ENCODE measurements at places on chromosomes 16 and 17.
A peak's percentile ranks its signal among the peaks of the same experiment; 100 is the strongest.

DNA sequence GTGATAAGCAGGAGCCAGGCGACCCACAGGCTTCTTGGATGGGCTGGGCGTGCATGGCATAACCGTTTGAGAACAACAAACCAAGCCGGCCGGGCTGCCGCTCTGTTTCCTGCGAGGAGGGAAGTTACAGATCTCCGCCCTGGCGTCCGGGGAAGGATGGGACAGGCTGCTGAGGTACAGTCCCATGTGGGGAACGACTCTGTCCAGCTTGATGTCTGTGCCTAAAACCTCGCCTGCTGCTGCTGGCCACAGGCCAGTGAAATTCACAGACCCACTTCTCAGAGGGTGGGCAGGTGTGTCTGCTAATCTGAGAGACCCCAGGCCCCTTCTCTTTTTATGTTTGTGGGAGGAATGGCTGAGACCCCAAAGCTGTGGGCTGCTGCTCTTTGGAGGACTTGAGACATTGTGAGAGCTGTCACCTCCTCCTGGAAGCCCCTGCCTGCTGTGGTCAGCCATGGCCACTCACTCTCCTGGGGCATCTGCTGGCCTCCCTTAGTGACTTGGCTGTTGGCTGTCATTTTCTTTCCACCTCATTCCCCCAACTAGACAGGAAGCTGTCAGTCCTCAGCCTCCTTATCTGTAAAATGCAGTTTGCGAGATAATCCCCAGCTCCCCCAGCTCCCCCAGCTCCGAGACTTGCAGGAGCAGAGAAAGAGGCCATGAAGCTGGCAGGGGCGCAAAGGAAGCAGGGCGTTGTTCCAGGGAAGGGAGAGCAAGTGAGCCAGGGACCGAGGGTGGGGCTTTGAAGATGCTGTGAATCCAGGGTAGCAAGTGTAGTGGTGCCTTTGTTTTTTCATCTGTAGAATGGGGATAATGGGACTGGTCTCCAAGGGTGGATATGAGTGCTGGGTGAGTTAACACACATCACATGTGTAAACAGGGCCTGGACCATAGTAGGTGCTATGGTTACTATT is 51.0 kb downstream of the CMIP start:
- DNase-seq: peak; percentile 35

GRCh38 chr16:77273-77806 is 685 bp upstream of the MPG start:
- DNase-seq: peak; percentile 76

- no peak for DNase-seq
Measured at GRCh38 chr17:63696381-63696961, 3.5 kb downstream of the LIMD2 start.

DNA sequence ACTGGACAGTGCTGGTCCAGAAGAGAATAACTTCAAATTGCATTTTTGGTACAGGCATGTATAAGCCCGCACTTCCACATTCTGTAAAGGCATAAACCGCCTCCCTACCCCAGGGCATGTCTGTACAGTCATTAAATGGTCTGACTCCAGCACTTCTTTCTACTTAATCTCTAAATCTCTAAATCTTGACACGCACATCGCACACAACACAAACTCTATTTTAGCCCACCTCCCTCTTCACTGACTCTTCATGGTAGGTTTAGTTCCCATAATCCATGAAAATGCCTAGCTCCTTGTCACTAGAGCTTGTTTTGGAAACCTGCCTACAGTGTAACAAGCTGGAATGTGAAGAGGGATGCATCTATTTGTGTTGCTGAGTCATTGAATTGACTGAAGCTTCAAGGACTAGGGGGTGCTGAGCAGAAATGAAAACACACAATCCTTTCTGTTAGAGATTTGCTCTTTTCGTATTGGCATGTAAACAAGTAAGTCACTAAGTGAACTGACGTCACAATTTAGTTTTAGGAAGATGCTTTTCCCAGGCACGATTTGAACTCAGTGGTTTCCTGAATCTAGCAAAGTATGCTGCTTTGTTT is 1.6 kb upstream of the DUSP14 start:
- DNase-seq: peak; percentile 40

- no peak for DNase-seq
Measured at GRCh38 chr16:23909792-23910418, 74.1 kb downstream of the PRKCB start.

- no peak for DNase-seq
Measured at GRCh38 chr17:58575511-58575910, 61.1 kb upstream of the MTMR4 start.

GRCh38 chr17:10064536-10064935 is 133.9 kb downstream of the GAS7 start:
- DNase-seq: no peak

DNA sequence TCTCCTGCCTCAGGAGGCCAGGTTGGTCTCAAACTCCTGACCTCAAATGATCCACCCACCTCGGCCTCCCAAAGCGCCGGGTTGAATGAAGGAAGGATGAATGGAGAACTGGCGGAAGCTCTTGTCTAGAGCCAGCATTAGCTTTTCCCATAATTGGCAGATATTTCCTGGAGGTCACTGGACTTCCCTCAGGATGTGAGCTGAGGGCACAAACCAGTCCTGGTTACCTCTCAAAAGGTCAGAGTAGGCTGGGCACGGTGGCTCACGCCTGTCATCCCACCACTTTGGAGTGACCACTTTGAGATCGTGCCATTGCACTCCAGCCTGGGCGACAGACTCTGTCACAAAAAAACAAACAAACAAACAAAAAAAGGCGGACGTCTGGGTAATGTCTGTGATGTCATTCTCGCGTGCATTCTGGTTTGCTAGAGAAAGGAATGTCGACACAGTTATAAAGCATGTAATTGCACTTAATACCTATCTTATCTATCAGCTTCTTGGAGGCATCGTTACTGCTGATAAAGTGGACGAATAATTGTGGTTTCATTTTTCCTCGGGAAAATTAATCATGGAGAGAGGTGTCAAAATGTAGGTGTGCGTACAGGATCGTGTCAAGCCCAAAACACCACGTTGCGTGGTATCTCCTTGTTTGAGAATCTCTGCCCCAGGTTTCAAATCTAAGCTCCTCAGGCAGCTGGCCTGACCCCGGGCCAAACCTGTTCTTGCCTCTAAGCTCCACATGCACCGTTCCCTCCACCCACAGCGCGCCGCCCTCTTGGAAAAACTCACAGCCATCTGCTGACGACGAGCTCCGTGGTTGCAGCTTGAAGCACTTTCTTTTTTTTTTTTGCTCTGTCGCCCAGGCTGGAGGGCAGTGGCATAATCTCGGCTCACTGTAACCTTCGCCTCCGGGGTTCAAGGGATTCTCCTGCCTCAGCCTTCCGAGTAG is 6.4 kb upstream of the CRK start:
- no peak for DNase-seq

DNA sequence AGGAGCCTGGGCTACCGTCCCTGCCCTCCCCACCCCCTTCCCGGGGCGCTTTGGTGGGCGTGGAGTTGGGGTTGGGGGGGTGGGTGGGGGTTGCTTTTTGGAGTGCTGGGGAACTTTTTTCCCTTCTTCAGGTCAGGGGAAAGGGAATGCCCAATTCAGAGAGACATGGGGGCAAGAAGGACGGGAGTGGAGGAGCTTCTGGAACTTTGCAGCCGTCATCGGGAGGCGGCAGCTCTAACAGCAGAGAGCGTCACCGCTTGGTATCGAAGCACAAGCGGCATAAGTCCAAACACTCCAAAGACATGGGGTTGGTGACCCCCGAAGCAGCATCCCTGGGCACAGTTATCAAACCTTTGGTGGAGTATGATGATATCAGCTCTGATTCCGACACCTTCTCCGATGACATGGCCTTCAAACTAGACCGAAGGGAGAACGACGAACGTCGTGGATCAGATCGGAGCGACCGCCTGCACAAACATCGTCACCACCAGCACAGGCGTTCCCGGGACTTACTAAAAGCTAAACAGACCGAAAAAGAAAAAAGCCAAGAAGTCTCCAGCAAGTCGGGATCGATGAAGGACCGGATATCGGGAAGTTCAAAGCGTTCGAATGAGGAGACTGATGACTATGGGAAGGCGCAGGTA is 762 bp downstream of the CDK12 start:
- no peak for DNase-seq

DNA sequence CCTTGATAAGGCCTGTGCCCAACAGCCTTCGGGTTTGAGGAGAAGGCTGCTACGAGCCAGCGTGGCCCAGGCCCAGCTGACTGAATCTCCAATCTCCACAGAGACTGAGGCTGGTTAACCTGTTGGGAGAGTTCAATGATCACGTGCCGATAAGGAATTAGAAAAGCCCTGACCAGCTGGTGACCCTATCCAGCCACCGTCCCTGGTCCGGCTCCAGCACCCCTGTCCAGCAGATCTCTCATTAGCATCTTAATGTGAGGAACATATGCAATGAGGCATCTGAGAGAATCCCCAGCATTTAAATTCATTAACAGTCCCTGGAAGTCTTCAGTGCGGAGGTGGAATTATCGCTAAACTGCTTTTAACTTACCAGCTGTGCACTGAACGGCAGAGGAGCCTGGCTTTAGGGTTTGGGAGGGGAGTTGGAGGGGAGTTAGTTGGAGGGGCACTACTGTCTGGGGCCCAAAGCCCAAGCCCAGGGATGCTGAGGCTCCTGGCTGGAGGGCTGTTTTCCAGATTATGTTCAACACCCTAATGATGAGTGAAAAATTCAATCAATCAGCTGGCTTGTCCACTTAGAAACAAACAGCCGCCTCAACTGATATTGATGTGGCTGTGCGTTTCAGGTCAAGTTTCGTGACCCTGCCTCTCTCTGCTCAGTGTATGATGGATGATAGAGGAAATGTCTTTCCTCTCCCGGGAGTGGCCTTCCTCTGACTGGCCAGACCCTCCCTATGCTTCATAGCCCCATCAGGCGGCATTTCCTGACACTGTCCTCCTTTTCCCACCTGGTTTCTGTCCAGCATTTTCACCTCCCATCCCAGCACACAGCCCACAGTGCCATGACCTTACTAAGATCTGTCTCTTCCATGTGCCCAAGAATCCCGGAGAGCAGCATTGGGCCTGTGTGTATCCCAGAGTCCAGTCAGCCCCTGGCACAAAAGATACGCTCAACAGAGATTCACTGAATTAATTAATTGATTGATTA is 184.5 kb downstream of the CCT6B start:
- DNase-seq: no peak

DNA sequence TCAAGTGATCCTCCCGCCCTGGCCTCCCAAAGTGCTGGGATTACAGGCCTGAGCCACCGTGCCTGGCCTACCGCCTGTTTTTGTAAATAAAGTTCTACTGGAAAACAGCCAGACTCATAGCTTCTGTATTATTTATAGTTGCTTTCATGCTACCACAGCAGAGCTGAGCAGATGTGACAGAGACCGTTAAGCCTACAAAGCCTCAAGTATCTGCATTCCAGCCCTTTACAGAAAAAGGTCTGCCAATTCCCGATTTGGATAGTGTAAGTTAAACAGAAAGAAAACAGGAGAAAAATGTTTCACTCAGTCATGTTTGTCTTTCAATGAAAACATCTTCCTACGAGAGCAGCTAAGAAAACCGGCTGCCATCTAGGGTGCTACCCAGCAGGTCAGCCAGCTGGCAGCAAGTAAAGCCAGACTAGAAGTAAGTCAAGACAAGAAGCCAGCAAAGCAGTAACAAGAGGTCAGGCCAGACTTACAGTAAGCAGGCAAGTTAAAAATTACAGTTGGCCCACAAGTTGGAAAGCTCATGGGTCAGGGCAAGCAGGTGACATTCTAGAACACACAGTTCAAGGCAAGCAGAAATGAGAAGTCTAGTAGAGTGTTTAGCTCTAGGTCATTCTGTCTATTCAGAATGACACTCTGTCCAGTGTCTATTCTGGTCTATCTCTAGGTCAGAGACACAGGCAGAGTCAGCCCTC is 17.7 kb downstream of the NCBP3 start:
- DNase-seq: peak; percentile 45

- no peak for DNase-seq
Measured at GRCh38 chr17:43812396-43813265, 20.3 kb downstream of the MPP3 start.

DNA sequence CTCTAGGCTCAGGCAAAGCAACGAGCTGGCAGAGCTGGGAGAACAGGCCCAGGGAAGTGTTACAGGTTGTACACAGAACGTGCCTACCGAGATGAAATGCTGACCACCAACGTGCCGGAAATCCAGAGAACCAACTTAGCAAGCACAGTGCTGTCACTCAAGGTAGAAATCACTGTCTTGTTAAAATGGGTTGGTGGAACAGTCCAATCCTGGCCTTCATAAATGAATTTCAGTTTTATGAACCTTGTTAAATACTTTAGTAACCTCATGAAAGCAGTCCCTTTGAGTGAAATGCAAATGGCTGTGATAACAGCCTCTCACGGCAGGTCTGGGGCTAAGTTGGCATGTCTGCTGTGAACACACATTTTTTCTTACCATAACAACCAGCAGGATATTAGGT is 29.0 kb downstream of the ETV4 start:
- DNase-seq: no peak
